Stimulated activated CD8-positive, alpha-beta memory T cell treated with anti-CD3 and anti-CD28 coated beads, Interleukin-7, amount 100 ng/mL, for 24 hours (primary cell): ENCODE measurements at places on chromosomes 3 and 15.

- no peak for DNase-seq
These were observed 120.7 kb upstream of the LINGO1 start for GRCh38 chr15:77753281-77753873.

DNA sequence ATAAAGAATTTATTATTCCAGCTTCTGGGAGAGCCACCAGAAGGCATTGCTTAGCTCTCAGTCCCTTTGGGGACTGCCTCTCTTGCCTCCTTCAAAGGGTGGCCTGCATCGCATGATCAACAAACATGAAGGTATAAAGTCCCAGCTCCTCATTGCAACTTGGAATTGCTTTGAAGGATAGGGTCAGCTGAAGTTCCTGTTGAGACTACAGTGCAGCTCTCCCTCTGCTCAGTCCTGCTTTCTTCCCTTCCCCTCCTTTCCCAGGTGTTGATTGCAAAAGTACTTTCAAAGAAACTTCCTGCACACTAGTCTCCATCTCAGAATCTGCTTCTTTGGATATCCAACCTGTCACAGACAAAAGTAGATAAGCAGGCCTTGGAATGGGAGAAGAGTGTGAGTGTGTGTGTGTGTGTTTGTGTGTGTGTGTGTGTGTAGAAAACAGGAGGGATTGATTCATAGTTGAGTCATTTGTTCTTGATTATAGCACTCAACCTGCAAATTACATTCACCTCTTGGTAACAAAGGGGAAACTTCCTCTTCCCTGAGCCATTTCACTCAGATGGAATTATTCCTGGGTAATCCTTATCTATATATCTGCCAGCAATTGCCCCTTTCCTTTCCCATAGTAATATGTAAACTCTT, 13.7 kb downstream of the CCR8 start:
- no peak for DNase-seq

DNA sequence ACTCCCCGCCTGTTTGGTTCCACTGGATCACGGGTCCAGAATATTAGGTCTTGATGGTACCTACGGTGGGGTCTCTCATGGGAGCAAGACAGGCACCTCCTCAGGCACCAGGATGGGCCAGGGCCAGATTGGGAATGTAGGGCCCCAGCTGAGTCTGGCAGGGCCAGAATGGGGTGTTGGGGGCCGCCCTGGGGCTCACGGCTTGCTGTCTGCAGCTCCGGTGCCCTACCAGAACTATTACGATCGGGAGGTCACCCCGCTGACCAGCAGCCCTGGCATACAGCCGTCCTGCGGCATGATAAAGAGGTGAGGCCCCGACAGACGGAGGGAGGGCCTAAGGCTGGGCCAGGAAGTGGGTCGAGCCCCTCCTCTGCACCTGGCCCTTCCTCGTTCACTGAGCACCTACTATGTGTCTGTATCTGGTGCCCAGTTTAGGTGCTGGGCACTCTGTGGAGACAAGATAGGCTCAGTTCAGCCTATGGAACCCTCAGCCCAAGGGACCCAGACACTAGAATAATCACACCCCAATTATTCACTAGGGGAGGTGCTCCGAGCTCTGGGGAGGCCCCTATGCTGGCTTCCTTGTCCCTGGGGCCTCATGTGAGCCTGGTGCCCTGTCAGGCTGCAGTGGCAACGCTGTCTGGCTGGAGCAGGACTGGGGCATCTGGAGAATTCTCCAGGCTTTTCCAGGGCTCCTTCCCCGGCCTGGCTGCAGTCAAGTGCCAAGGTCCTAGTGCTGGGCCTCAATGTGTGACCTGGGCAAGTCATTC, 37.9 kb downstream of the PSTPIP1 start:
- DNase-seq, result no peak

- no peak for DNase-seq
These were observed 265.5 kb upstream of the TPRG1 start for GRCh38 chr3:188906236-188906635.

DNA sequence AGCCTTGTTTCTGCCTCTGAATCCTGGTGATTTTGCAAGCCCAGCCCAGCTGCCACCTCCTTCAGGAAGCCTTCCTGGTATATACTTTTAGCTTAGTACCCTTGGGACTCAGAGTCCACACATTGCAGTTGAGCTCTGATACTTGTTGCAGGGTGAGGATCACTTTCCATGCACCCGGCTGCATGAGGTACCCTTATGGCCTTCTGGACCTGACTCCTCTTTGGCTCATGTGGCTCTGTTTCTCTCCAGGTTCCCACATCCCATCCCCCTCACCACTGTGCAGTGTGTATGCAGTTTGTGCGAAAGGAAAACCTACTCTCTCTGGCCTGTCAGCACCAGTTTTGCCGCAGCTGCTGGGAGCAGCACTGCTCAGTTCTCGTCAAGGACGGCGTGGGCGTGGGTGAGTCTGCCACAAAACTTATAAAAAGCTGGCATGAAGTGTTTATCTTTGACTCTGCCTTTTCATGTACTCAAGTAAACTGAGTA, 23.1 kb upstream of the P4HTM start:
- DNase-seq, result no peak

DNA sequence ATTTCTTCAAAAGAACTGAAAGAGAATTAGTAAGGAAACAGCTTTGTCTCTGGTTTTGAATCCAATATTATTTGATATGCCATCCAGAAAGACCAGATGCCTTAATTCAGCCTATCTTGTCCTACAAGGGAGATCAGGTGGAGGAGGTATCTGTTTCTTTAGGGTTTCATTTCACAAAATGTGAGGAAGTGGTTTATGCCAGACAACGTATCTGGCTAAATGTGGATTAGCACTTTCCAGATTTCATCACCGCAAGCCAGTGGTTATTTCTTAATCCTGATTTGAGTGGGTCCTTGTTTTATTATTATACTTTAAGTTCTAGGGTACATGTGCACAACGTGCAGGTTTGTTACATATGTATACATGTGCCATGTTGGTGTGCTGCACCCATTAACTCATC, 271.1 kb downstream of the EBLN2 start:
- no peak for DNase-seq

- DNase-seq, result no peak
These were observed 29.0 kb downstream of the CCR3 start for GRCh38 chr3:46271209-46271745.

GRCh38 chr3:187293516-187294430, 2.2 kb upstream of the MASP1 start:
- no peak for DNase-seq

DNA sequence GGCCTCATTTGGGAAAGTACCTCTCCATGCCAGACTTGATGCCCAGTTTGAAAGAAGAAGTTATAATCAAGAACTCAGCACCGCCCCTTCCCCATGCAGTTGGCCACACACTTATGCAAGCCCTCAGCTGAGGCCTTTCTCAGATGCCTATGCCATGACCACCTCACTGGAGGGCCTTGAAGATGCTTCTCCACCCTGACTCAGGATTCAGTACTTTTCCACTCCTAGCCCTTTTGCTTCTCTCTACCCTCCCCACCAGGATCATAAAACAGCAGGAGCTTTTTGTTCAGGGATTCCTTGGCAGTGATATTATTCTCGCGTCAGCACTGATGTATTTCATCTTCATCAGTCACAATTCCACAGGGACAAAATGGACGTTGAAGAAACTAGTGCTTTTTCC, 313.5 kb downstream of the PYDC2 start:
- DNase-seq, result no peak

GRCh38 chr3:116743062-116743461, 33.5 kb downstream of the TUSC7 start:
- no peak for DNase-seq

DNA sequence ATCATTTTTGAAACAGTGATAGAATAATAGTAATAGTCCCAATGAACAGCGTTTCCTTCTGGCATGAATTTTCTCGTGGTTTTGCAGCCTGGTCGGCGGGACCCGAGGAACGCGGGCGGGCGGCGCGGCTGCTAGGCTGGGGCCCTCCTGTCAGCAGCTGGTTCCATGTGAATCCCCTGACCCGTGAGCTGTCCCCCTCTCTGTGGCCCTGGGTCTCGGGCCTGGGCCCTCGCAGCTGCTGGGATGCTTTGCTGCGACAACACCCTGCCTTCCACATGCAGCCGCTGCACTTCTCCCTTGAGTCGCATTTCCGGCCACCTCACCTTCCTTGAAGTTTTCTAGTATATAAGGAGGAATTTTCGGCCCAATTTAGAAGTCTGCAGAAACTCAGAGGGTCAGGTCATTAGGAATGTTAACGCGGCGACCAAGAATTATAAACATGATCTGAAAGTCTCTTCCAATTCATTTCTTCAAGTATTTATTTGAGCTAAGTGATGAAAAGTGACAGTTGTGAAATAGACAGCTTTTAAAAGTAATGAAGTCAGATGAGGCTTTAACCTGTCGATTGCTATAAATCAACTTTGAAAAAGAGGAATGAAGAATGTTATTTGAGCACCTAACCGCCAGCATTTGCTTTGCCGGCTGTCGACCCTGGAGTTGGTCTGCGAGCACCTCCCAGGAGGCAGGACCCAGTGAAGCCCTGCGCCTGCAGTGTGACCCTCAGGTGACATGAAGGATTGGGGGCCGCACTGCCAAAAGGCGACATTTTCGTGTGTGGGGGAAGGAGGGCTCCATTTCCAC, 27.7 kb downstream of the NR2F2 start:
- DNase-seq, result no peak

- no peak for DNase-seq
These were observed 119.0 kb upstream of the MEF2A start for GRCh38 chr15:99446565-99447496.

GRCh38 chr3:190012784-190013183, 107.9 kb downstream of the P3H2 start:
- no peak for DNase-seq

GRCh38 chr3:128411574-128412064, 55.1 kb downstream of the DNAJB8 start:
- no peak for DNase-seq

- DNase-seq, result no peak
These were observed 11.7 kb upstream of the NMB start for GRCh38 chr15:84669726-84670125.

GRCh38 chr3:126750756-126751121, 46.7 kb downstream of the CHCHD6 start:
- no peak for DNase-seq
